ENCODE measurements at places on chromosomes 2 and 18. TPM values are rescaled to one million over a fixed set of nuclear protein-coding genes. Genes with fewer than 3 reads are reported as not detected.

Gene PROM2
- 0.07 TPM for total RNA-seq

Gene PPP1R1C
- total RNA-seq: not detected

Gene LRATD1
- total RNA-seq: 0.04 TPM

Gene COBLL1
- total RNA-seq: 4.4 TPM

Gene DES
- total RNA-seq: not detected

Gene MLPH
- not detected for total RNA-seq

Gene DUSP19
- 4.5 TPM for total RNA-seq

Gene ANKRD62
- not detected for total RNA-seq

Gene IL1A
- total RNA-seq: 0.73 TPM

Gene ACTR2
- total RNA-seq: 179 TPM

Data from pulmonary artery endothelial cell (primary cell).